ENCODE measurements at places on chromosomes 12 and 14. TPM values are rescaled to one million over a fixed set of nuclear protein-coding genes. Genes with fewer than 3 reads are reported as not detected.
A peak's percentile ranks its signal among the peaks of the same experiment; 100 is the strongest.

- peak; percentile 73 for DNase-seq
Measured at GRCh38 chr12:55737581-55738122, 5.3 kb upstream of the GDF11 start.

DNA sequence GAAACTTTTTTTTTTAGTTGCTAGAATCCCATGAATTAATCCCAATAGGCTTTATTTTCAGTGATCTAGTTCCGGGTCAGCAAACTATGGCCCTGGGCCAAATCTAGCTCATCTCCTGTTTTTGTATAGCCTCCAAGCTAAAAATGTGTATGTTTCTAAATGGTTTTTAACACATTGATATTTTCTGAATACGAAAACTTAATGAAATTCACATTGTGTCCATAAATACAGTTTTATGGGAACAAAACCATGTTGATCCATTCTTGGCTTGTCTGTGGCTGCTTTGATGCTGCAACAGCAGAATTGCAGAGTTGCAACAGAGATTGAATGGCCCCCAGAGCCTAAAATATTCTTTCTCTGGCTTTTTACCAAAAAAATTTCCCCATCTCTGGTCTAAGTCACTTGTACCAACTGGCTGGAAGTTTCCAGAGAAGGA, 47.5 kb downstream of the ZNF664 start:
- peak; percentile 91 for DNase-seq

DNA sequence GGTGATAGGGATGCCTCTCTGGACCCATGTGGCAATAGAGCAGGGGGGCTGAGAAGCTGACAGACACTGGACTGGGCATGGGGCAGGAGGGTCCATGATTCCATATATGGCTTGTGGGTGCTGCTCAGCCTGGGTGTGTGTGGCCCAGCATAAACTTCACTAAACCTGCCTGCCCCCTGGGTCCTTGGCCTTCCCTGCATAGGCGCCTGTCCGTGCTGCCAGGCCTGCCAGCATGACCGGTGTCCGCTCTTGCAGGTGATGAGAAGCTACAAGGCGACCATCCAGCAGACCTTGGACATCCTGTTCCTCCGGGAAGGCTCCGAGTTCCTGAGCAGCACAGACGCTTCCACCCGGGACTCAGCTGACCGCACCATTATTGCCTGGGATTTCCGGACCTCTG, 61.6 kb downstream of the BEGAIN start:
- DNase-seq: no peak

GRCh38 chr12:15863984-15864383, 18.2 kb upstream of the STRAP start:
- DNase-seq: no peak

DNA sequence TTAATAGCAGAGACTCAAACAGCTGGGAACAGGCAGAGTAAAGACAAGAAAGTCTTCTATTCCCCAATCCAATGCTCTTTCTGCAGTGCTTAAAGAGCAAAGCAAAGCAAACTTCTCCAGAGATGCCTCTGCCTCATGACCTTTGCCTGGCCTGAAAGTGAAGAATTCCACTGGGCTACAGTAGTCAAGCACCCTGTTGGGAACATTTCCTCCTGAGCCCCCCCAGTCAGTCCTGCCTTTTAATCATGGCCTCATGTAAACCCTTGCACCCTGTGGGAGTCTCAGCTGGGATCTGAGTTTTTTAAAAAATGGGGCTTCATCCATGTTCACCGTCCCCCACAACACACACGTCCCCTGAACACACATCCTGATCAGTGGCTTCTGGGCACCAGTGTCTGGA, 62.7 kb upstream of the TSPAN11 start:
- DNase-seq: no peak

DNA sequence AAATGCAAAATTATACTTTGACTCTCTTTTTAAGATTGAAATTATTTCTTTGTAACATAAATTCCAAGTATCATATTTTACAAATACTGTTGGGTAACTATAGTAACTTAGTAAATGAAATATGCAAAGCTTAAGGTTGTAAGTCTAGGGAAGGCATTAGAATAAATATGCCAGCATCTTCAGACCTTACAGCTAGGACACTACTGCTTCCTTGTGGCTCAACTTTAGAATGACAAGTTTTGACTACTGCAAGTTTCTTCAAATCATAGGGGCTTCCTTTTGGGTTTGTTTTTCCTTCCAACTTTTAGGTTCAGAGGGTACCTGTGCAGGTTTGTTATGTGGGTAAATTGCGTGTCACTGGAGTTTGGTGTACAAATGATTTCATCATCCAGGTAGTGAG, 17.7 kb upstream of the ANP32D start:
- no peak for DNase-seq

- no peak for DNase-seq
Measured at GRCh38 chr12:67344979-67345710, 76.0 kb downstream of the CAND1 start.

GRCh38 chr14:35827678-35828472, 1.7 kb downstream of the BRMS1L start:
- no peak for DNase-seq

GRCh38 chr12:6961695-6962284, 8.7 kb downstream of the PHB2 start:
- peak; percentile 76 for DNase-seq

- DNase-seq: no peak
Measured at GRCh38 chr12:104985206-104985605, 910 bp upstream of the NOPCHAP1 start.

DNA sequence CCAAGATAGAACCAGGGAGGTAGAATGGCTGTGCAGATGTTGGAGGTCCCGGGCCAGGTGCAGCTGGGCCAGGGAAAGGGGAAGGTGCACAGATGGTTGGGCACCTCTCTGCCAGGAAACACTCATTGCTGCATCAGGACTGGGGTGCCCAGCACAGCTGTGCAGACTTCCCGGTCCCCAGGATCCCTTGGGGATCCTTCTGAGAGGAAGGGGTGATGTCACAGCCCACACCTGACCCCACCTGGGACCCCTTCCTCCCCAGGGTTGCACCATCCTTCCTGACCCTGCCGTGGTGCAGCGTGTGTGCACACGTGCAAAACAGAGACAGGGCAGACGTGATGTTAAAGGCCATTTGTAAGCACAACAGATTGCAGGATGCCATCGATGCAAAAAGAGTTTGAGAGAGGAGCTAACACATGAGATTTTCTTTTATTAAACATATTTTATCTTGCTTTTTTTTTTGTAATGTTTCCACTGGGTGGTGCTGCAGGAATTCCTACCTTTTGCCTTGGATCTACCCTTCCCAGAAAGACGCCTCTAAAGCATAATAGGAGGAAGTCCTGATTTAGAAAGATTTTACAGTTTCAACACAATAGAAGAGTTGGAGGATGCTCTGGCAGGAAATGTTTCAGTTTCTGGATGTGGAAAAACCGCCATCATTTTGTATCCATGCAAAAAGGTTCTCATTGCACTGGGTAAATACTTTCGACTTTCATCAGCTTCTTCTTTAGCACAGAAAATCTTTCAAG, 14.8 kb downstream of the ELK3 start:
- DNase-seq: no peak

DNA sequence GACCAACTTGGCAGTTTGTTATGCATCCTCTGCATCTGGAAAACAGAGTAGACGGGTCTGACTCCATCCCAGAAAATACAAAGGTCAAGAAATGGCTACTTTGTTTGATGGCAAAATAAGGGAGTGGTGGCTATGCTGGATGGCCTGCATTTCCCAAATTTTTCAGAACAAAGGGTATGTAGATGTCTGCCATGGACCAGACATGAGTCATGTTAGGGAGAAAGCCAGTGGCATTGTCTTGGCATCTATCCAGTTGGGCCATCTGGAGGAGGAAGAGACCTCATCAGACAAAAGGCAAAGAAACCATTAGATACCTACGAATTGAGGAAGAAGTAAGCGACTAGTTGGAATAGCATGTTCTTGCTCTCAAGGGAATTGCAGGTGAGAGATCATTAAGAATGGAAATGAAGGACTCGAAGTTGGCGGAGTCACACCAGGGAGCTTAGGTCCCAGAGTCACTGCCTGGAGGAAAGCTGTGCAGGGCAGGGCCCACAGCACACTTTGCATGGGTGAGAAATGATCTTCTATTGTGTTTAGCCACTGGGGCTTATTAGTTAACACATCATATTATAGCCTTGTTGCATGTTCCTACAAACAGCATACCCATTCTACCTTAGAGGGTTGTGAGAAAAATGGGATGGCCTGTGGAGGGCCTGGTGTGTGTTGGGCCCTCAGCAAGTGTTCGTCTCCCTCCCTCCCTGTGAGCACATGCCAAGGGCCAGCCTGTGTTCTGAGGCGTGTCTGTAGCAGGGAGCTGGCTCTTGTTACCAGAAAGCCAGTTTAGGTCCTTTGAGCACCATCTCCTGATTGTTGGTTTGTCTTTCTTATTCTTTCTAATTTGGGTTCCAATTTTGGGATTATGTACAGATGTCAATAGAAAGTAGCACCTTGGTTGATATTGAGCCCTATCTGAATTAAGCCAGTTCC, 119.4 kb downstream of the KTN1 start:
- DNase-seq: no peak

DNA sequence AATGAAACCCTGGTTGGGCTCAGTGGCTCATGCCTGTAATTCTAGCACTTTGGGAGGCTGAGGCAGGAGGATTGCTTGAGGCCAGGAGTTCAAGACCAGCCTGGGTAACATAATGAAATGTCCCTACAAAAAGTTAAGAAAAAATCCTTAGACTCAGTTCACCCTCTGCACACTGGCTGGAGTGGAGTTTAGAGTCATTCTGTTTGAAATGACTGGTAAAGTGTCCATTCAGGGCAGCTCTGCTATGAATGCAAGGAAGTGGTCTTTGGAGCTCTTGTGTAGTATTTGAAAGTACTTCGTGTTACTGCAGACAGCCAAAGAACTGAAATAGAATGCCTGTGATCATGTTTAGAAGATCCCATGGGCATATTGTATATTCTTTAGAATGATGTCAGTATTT, 466.5 kb downstream of the PCNX1 start:
- DNase-seq: no peak

- no peak for DNase-seq
Measured at GRCh38 chr12:68180792-68181744, 21.5 kb upstream of the IFNG start.

The TOMM20L gene
- total RNA-seq: 0.74 TPM

The TRPV4 gene
- total RNA-seq: 2.1 TPM

The TDRD9 gene
- total RNA-seq: 2.3 TPM

The GPD1 gene
- total RNA-seq: not detected

All from lung (tissue), 17 donors.